H9 (cell line): ENCODE measurements at places on chromosomes 1 and 21.

DNA sequence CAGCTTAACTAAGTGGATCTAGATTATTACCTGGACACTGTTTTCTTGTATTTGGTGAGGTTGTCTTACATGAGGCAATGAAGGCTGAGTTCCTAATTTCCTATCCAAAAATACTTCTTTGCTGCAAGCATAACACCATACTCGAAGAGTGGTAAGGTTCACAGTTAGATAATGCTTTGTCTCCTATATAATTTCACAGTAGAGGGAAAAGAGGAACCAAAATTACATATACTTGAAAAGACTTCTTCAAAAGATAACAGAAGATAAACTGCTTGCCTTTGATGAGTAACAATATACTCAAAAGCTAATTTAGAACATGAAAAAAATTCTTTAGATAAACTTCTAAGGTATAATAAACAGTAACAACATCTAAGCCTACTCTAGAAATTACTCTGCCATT lies 20.4 kb downstream of the USP33 start:
- no peak for DNase-seq

DNA sequence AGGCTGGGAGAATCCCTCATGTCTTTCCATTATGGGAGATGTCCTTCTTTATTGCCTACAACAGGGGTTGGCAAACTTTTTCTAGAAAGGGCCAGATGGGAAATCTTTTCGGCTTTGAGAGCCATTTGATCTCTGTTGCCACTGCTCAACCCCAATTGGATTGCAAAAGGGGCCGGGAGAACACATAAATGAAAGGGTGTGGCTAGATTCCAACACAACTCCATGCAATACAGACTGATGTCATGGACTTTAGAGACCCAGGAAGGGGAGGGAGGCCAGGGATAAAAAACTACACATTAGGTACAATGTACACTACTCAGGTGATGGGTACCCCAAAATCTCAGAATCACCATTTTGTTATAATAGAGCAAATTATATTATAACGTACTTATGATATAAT lies 97.6 kb upstream of the SIM2 start:
- DNase-seq = no peak

DNA sequence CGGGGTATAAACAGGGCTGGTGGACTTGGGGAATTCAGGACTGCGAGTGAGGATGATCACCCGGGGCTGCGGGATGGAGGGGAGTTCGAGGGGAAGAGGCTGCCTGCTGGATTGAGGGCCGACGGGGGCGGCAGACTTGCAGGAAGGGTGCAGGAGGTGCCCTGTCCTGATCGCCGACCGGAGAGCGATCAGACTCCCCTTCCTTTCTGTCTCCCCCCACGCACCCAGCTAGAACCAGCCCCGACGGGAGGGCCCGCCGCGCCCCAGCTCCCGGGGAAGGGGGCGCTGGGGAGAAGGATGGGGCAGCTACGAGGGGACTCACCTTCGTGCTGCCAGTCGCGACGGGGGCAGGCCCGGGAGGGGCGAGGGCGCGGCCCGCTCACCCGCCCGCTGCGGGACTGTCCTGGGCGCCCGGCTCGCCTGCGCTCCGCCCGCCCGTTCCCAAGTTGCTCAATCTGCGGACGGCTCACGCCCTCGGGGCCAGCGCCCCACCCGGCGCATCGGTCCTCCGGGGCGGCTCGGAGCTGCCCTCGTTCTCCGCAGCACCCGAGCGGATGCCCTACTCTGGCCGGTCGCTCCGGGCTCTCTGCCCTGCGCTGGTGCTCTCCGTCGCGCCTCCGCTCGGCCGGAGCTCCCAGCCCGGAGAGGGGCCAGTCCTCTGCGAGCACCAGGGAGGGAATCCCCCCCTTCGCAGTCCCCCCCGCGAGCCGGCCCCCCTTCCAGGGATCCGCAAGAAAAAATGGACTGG lies at the start of gene RSPO1:
RSPO1 (minus strand) TSS at position 649 of the 748 bp plus-strand sequence. CDS start 5,231 bp downstream, outside the sequence.
- peak; percentile 47 for DNase-seq

DNA sequence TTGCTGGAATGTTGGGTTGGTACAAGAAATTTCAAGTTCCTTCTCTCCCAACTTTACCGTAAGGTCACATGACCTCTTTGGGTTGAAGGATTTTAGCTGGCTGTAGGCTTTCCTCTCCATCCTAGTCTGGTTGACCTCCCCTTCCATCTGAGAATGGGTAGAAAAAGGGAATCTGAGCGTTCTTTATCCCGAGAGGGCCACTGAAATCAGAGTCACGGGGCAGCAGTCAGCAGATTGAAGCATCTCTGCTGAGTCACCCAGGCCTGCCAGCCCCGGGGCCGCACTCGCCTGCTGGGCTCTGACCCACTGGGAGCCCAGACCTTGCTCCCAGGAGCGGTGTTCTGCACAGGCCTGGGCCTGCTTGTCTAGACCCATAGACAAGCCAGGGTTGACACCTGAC lies 31.0 kb downstream of the TMCC2 start:
- DNase-seq = no peak

DNA sequence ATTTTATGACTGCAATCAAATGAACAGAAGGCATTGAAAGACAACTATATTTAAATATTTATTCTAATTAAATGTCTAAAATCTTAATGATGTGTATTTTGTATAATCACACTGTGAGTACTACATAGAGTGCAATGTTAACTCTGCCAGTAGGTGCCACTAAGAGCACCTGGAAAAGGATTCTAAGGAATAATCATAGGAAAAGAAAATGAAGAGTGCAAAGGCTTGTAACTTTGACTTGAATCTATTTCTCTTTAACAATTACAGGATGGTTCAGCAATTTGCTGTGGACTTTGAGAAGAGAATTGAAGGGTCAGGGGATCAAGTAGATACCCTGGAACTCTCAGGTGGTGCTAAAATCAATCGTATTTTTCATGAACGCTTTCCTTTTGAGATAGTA lies 200.4 kb downstream of the DNM3 start:
- no peak for DNase-seq

DNA sequence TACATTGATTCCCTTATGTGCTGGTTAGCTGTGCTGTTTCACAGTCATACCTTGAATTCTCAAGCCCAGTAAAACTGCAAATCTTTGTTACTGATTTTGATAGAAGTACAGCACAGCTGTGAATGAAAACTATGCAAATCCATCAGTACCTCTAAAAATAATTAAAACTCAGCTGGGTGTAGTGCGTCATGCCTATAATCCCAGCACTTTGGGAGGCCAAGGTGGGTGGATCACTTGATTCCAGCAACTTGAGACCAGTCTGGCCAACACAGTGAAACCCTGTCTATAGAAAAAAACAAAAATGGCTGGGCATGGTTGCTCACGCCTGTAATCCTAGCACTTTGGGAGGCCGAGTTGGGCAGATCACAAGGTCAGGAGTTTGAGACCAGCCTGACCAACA lies 61.2 kb downstream of the NUP210L start:
- DNase-seq = no peak

DNA sequence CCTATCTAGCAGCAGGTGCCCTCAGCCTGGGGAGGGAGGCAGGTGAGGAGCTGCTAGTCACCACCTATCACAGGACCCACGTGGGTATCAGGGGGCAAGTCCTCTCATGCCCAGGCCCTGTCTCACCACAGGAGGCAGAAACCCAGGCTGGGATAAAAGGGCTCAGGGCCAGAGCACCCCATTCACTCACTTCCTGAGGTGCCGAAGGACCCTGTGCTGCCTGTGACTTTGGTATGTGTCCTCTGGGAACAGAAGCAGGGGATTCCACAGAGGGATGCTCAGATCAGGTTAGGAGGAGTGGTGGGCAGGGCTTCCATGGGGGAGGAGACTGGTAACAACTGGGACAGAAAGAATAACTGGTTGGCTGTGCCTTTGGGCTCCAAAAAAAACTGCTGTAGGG lies at the start of gene LCE1E:
LCE1E (plus strand) TSS at position 181 of the 400 bp plus-strand sequence. CDS start 1,043 bp downstream, outside the sequence.
- DNase-seq = no peak

DNA sequence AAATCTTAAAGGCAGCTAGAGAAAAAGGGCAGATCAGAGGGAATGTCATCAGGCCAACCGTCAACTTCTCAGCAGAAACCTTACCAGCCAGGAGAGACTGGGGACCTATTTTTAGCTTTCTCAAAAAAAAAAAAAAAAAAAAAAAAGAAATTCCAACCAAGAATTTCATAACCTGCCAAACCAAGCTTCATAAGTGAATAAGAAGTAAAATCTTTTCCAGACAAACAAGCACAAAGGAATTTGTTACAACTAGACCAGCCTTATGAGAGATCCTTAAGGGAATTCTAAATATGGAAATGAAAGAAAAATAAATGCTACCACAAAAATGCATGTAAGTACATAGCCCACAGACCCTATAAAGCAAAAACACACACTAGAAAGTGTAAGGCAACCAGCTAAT lies 267.7 kb downstream of the AKT3 start:
- DNase-seq = no peak

- peak; percentile 17 for DNase-seq
These were observed 6.3 kb upstream of the PADI1 start for GRCh38 chr1:17198476-17199258.

DNA sequence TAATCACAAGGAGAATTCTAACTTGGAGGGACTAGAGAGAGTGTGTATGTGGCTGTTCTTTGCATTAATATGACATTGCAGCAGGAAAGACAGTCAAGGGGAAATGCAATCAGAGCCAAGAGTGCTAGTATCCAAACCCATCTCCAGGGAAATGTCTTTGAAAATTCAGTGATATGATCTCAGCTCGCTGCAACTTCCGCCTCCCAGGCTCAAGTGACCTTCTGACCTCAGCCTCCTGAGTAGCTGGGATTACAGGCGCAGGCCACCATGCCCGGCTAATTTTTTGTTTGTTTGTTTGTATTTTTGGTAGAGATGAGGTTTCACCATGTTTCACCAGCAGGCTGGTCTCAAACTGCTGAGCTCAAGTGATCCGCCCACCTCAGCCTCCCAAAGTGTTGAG lies 16.3 kb downstream of the VASH2 start:
- no peak for DNase-seq

GRCh38 chr21:20419772-20420171 lies 578.4 kb upstream of the NCAM2 start:
- DNase-seq = no peak

- DNase-seq = no peak
These were observed 4.6 kb downstream of the JUN start for GRCh38 chr1:58779059-58779754.

- no peak for DNase-seq
These were observed 87.5 kb downstream of the FGGY start for GRCh38 chr1:59384443-59384842.

DNA sequence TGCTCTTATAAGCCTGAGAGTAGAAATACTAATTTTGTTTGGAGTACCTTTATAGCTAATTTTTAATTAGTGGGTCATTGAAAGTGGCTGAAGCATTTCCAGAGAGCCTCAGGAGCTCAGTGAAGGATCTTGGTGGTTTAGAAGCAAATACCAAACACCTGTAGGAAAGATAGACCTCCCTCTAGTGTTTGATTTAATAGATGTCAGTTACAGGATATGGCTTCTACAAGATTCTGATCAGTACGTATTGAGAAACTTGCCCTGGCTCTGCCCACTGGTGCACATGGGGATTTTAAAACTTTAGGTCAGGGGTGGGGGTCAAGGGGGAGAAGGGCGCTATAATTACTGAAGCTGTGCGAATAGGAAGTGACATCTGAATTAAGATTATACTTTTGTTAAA lies 122.2 kb downstream of the POU2F1 start:
- no peak for DNase-seq

DNA sequence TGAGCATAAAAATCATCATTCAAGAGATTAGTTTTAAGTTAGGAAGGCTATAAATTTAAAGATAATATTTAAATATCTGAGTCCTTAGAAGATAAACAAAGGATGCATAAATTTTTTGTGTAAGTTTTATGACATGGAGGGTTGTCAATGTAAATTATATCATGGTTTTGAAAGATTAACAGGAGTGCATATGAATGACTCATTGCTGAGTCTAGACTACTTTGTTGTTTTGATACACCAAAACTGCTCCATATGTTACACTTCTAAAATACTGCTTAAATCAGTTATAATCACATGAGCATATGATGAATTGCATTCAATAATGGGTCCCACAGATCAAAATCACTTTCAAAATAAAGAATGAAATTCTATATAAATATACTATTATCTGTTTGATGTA lies 312.5 kb downstream of the KCNT2 start:
- no peak for DNase-seq

GRCh38 chr1:36851595-36851994 lies 182.7 kb downstream of the GRIK3 start:
- DNase-seq = no peak

DNA sequence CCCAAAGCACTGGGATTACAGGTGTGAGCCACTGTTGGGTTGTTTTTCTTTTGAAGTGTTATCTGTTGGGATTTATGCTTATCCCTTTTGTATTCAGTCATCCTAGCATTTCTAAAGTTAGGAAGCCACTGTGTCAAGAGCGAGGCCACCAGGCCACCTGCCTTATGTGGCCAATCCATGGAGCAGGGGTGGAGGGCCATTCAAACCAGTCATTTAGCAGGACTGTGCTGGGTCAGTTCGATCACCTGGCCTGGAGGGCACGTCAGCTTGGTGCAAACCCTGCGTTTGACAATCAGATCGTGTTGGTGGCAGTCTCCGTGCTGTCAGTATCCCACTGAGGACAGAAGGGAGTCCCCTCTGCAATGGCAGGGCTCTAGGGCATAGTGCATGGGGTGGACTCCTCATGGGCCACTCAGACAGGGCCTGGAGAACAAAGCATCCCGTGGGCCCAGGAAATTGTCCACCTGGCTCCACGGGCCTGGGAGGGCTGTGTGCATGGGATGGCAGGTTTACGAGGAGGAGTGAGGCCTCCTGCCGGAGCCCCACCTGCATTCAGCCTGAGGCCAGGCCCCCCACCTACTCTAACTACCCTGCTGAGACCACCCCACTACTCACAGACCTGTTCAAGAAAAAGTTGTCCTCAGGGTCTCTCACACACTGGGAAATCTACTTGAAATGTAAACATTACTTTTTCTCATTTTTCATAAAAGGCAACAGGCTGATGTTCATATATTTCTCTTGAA lies 242.3 kb downstream of the SDCCAG8 start:
- no peak for DNase-seq

DNA sequence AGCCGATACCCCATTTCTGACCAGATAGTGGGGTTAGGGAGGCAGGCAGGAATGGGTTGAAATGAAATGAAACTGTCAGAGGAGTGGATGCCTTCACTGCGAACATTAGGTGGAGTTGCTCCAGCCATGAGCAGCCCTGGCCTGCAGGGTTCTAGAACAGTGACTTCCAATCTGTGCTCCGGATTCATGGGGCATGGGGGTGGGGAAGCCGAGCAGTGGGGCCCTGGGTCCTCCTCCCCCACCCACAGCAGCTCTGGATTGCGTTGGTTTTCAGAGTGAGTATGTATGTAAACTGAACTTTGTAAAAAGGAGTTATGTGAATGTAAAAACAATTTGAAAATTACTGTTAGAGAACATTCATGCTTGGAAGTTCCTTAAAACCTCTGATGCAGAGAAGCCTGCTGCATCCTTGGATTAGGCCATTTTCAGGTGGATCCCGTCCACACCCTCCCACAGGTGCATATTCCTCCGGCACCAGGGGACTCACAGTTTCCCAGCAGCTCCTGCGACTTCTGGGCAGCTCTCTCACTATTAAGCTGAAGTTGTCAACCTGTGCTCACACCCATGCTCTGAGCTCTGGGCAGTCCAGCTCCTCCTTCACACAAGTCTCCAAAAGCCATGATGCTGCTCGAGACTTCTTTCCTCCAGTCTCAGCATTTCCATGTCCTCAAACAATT lies 54.4 kb upstream of the EDN2 start:
- no peak for DNase-seq
